ENCODE measurements at places on chromosomes 2 and 18.

- no peak overlapping the region for H3K4me3 ChIP-seq
- H3K27ac ChIP-seq: no peak overlapping the region
- no peaks in the 10 kb centered on the region for H3K4me1 ChIP-seq
- H3K27me3 ChIP-seq: no peaks in the 10 kb centered on the region
Observed at GRCh38 chr2:167052825-167053224, 164.5 kb downstream of the XIRP2 start.

DNA sequence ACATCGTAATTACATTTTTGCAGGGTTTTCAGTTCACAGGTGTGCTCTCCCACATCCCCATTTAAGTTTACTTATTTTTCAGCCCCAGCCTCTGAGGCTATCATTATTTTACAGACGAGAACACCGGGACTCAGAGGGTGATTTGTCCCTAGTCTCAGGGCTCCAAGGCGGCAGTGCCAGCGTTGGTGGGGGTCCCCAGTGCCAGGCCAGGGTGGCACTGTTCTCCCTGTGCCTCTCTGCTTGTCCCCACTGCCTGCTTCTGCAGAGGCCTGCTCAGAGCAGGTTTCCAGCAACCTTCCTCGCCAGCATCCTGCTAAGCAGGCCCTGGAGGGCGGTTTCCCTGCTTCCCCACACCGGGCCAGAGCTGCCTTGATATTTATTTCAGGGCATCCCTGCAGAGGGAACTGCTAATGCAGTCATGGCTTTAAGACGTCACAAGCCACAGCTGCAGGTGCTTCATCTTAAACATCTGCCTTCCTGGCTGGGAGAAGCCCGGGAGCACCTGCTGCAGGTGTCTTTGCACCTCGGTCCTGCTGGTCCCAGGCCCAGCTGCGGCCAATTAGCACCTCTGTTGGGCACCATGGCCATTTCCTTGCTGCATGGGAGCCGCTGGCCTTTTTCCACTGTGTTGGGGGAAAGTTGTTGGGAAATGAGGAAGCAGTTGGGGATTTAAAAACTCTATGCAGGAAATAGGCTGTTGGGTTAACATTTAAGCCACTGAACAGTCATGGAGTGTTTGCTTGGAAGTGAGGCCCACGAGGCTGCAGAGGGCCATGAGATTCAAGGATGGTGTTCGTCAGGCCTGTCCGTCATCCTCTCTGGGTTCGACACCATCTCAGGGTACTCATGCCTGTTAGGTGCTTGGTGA lies 22.8 kb downstream of the HPCAL1 start:
- no peak for DNase-seq
- H3K27me3 ChIP-seq: no peaks in the 10 kb centered on the region
- peaks cover 60% of the 10 kb centered on the region for H3K4me1 ChIP-seq
- H3K27ac ChIP-seq: peak overlapping the region; percentile 58

DNA sequence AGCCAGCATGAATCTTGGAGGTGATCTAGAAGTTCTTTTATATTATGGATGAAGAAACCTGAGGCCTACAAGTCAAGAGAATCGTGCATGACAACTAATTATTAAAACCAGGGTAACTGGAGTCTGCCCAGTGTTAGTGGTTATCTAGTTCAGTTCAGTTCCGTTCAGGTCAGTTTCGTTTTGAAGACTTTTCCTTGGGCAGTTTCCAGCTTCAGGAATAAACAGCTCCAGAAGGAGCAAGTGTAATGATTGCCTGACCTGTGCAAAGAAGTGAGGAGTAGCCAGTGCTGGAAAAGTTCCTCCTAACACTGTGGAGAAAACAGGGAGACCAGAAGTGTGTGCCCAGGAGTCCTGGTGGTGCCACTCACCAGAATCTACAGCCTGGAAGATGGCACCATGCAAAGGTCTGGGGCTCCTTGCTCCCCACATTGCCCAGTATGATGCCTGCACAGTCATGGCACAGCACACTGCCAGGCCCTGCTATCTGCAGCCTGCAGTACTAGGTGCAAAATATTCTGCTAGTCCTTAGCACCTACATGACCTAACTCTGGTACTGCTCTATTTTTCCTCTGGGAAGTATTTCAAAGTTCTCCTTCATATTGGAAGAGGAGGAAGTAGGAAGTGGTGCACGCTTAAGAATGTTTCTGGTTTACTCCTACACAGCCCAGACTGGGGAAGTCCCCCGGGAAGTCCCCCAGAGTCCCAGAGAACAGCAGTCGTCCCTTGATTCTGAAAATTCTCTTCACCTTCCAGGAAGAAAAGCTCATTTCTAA lies 65.8 kb downstream of the SUMO1 start:
- peak overlapping the region; percentile 11 for H3K4me3 ChIP-seq
- DNase-seq: peak; percentile 57
- peak overlapping the region; percentile 66 for H3K27ac ChIP-seq
- H3K4me1 ChIP-seq: peaks cover 33% of the 10 kb centered on the region

- no peak overlapping the region for H3K4me3 ChIP-seq
- no peak for DNase-seq
- no peaks in the 10 kb centered on the region for H3K36me3 ChIP-seq
- H3K27ac ChIP-seq: no peak overlapping the region
- H3K27me3 ChIP-seq: no peaks in the 10 kb centered on the region
- H3K4me1 ChIP-seq: peaks cover 4% of the 10 kb centered on the region
Observed at GRCh38 chr2:100269889-100270288, 52.4 kb downstream of the LONRF2 start.

DNA sequence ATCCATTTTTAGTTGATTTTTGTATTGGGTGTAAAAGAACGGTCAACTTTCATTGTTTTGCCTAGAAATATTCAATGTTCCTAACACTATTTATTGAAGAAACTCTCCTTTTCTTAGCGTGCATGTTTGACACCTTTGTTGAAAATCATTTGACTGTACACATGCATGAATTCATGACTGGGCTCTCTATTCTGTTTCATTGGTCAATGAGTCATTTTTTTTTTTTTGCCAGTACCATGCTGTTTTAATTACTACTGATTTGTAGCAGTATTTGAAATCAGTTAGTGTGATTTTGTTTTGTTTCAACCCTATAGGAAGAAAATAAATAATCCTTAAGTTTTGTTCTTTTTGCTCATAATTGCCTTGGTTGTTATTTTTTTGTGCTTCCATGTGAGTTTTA lies 828.7 kb downstream of the SUCLG1 start:
- no peaks in the 10 kb centered on the region for H3K4me1 ChIP-seq
- H3K27me3 ChIP-seq: no peaks in the 10 kb centered on the region
- no peaks in the 10 kb centered on the region for H3K36me3 ChIP-seq
- no peak overlapping the region for H3K27ac ChIP-seq
- DNase-seq: no peak
- no peak overlapping the region for H3K4me3 ChIP-seq

GRCh38 chr2:174343623-174344455 lies 9.1 kb downstream of the SP9 start:
- H3K36me3 ChIP-seq: peaks cover 8% of the 10 kb centered on the region
- H3K4me1 ChIP-seq: peaks cover 30% of the 10 kb centered on the region
- no peak for DNase-seq
- H3K27ac ChIP-seq: no peak overlapping the region
- peak overlapping the region; percentile 29 for H3K4me3 ChIP-seq
- H3K27me3 ChIP-seq: peaks cover 60% of the 10 kb centered on the region

GRCh38 chr2:230797515-230798495 lies 66.9 kb upstream of the ITM2C start:
- no peaks in the 10 kb centered on the region for H3K27me3 ChIP-seq
- no peak overlapping the region for H3K4me3 ChIP-seq
- peak; percentile 37 for DNase-seq
- H3K27ac ChIP-seq: peak overlapping the region; percentile 69
- peaks cover 51% of the 10 kb centered on the region for H3K36me3 ChIP-seq
- H3K4me1 ChIP-seq: peaks cover 27% of the 10 kb centered on the region

DNA sequence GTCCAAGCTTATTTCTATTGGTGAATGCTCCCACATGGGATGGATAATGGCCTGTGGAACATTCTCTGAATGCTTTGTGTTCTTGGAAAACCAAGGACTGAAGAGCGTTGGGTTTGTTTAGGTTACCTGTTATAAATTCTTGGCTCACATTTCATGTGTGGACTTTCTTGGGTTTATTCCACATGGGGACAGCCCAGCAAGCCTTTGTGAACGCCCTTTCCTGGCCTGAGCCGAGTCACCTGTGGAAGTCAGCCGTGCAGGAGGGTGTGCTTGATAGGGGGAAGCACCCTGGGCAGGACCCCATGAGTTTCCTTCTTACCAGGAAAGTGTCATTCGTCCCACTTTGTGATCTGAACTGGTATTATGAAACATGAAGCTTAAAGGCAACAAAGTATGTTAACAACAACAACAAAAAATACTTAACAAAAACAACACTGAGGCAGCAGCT lies 4.1 kb downstream of the RAB31 start:
- no peak overlapping the region for H3K27ac ChIP-seq
- no peaks in the 10 kb centered on the region for H3K36me3 ChIP-seq
- DNase-seq: no peak
- peaks cover 84% of the 10 kb centered on the region for H3K27me3 ChIP-seq
